ENCODE measurements at places on chromosomes 12 and 14.
A peak's percentile ranks its signal among the peaks of the same experiment; 100 is the strongest.

DNA sequence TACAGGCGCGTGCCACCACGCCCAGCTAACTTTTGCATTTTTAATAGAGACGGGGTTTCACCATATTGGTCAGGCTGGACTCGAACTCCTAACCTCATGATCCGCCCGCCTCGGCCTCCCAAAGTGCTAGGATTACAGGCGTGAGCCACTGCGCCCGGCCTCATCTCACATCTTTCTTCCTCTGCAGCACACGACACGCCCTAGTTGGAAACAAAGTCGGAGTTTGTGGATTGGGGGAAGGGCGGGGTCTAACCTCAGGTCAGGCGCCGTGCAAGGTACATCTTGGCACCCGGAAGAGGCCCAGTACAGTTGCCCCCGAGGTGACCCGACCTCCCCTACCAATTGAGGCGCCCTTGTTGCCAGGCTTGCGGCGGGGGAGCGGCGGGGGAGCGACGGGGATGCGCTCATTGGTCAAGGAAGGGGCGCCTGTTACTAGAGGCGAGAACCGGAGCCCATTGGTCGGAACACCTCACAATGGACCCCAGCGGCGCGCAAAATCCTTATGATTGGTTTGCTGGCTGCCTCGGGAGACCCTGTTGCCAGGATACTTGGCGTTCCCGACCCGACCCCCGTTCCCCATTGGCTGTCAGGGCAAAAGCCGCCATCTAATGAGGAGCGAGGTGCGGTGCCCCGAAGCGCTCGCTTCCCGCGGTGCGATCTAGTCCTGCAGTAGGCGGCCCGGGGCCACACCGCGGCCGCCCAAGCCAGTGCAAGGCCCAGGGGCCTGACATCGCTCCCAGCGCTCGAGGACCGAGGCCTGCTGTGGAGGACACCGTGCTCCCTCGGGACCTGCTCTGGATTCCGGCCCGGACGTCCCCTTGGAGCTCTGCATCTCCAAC is at the start of gene REC8:
Gene REC8, plus strand, starts transcription at position 659 of the 839 bp plus-strand sequence. CDS start 473 bp downstream, outside the sequence.
- no peak for DNase-seq

DNA sequence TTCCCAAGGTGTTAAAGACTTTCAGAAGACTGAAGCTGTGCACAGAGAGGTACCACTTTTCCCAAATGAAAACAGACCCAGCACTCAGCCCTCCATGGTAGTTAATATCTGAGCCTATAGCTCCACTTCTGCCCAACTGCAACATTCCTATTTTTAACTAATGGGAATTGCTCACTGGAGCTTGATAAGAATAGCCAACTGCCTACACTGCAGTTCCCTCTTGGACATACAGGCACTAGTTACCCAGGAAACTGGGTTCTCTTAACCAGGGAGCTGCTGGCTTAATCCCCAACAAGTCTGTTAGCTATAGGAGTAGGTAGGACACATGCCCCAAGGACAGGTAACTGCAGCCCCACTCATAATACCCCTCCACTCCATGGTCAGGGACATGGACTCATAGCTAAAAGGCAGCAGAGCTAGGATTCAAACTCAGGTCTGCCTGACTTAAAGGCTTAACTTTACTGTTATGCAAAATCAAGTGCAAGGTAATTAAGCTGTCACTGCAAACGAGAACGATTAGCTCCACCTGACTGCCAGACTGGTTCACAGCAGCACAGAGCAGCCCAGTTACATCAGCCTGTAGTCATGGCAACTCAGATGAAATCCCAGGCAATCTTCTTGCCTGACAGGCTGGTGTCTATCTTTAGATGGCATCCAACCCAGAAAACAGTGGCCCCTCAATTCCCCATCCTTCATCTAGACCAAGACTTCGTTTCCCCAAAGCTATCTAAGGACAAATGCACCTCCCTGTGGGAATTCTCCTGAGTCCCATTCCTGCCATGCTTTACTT is 77.1 kb upstream of the ACTN1 start:
- DNase-seq, result no peak

DNA sequence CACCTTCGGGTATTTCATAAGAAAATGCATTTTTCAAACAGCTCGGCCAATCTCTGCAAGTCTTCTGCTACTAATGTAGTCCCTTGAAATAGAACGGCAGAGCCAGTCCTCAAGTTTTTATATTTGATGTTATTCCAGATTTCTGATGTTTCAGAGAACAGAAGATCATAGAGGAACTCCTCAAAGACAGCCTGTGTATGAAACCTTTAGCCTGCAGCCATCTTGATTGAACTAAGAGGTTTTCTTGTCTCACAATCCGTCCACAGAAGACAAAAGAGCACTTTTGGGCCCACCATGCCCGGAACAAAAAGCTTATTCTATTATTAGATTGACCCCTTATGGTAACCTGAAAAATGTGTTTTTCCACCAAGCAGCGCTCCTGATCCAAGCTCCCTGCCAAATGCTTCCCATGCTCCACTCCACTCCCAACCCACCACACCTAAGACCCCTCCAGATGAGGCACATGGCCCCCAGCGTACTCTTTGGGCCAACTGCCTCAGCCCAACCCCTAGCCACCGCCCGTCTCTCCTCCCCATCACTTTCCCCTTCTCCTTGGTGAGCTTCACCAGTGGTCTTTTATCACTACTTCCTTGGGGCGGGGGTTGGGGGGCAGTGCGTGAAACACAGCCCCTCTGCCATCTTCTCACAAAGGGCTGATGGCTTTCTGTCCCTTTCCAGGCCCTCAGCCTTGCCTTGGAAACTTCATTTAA is 175.8 kb downstream of the CALM1 start:
- DNase-seq, result no peak

DNA sequence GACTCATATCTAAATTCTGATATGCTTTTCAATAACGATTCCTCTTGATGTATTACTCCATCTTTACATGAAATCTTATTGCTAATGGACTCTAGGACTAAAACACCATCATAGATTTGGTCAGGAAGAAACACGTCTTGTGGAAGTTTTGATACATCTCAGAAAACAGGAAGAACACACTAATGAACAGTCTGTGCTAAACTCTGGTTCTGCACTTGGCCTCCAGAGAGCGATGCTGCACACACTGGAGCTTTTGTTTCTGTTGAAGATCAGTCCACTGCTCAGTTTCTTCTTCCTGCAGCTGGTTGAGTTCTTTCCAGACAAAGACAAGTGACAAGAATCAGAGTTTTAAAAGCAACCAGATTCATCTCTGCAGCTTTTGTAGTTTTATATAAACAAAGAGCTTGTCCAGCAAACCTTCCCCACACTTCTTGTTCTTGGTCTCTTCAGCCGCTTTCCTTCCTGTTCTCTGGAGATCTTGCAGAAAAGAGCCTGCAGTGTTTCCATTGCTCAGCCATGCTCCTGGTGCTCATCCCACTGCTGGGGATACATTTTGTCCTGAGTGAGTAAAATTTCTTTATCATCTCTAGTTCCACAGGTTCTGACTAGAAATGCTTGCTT is 229.1 kb upstream of the OR4E1 start:
- no peak for DNase-seq

DNA sequence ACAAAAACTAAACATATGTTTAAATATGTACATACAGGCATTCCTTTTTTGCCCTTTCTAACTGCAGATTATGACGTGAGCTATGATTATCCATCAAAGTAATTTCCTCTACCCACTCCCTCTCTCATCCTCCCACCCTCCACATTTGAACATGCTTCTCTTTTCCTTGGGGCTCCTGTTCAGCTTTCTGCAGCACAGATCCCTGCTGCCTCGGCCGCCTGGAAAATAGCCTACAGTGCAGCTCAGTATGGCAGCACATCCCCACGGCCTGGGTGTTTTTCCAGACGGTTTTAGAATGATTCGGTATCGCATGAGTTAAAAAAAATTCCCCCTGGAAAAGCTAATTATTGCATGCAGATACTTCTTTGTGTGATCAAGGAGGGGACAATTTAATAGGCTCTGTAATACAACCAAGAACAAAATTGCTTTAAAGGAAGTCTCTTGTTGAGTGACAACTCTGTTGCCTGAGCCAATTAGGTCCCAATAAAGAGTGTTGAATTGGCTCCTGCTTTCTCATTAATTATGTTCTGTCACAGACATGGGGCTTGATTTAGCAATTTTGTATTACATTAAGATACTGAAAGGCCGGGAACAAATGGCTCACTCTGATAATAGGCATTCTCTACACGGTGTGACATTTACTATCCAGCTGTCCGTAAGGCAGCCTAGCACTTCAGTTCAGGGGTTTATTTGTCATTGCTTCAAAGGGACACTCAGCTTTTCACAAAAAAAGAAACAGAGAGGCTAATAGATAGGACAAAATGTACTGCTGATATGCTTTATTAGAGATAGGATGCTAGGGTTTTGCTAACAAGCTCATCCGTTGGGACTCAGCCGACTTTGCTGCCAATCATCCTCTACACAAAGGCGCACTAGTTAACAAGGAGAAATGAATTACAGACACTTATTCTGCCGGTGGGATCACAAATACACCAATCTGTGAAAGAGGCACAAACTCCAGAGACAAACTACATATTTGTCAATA is 285.8 kb upstream of the G2E3 start:
- no peak for DNase-seq

GRCh38 chr14:58774531-58774930 is 136.8 kb downstream of the DACT1 start:
- DNase-seq, result no peak

- DNase-seq, result no peak
These were observed 175.5 kb downstream of the MED13L start for GRCh38 chr12:116101991-116102390.

DNA sequence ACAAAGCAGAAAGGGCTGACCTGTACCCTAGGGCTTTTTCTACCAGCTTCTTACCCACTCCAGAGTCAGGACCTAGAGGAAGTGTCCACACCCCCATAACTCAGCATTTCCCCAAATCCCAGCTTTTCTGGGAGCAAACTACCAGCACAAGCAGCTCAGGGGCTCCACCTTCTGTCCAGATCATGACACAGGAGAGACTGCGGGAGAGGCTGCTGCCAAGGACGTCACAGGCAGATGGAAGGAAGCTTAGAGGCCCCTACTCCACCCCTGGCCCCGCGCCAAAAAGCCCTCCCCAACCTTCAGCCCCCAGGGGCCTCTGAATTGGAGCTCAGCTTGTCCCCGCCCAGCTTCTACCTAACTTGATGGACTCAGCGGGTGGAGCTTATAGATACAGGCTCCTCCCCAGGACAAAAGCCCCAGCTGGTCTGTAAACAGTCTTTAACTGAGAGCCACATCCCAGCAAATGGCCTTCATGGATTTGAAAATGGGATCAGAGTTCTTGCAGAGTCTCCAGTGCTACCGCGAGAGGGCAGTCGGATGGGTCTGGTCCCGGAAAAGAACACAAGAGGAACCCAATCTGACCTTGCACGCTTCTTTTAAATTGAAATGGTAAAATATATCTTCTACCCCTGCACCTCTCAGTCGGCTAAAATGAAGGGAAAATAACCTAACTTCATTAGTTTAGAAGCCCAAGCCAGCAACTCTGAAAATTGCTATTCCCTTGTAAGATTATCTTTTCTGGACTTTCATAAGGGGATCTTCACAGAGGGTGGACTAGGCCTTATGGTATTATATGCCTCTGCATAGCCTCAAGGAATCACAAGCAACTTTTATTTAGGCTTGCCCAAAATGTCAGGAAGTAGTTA is 6.8 kb upstream of the BAZ2A start:
- DNase-seq, result peak; percentile 91

DNA sequence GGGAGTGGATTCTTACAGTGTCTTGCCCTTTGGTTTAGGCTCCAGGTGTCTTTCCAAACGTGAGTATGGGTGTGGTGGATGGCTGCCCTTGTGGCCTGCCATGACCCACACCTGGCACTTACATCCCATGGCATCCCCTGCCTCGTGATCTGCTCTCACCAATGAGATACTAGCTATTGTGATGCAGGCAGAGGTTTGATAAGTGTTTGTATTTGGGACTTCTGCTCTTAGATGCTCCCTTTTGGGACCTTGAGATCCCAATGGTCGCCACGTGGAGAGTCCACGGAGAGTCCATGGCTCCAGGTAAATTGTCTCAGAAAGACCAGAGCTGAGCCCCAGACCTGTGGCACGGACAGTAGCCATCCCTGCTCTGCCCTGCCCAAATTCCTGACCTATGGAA is 62.5 kb downstream of the MDM2 start:
- no peak for DNase-seq

GRCh38 chr12:5785601-5786000 is 159.5 kb downstream of the ANO2 start:
- DNase-seq, result no peak

- no peak for DNase-seq
These were observed 114.4 kb downstream of the SLC38A1 start for GRCh38 chr12:46154221-46154985.

DNA sequence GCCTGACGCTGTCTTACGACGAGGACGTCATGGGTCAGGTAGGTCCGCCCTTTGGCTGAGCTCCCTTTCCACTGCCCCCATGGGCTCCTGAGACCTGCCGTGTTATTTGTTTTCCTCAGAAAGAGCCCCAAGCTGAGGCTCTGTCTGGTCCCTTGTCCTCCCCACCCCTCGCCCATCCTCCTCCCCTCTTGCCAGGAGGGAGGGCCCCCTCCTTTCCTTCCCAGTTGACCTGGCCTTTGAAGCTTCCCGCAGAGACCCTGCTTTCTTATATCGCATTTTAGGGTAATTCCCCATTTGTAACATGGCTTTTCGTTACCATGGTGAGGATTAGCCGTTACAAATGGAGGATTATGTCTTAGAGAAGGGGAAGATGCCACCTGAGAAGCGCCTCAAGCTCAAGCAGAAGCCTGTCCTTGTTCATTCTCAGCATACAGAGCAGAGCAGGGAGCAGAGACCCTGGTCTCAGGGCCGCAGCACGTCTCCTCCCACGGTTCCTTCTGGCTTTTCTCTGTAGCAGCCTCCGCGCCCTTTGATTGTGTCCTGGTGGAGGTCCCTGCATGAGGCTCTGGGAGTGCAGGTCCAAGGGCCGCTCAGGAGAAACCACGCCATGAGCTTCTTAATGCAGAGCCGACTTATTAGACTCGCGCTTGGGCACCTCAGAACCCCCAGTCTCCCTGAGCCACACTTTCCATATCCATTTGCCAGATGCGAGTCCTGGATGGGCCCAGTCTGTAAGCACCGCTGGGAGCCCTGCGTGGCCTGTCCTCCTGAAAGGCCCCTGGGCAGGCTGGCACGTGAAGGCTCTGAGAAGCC is 47.2 kb downstream of the UBE3B start:
- no peak for DNase-seq

- no peak for DNase-seq
These were observed 641.1 kb upstream of the TBX3 start for GRCh38 chr12:115324949-115325593.

DNA sequence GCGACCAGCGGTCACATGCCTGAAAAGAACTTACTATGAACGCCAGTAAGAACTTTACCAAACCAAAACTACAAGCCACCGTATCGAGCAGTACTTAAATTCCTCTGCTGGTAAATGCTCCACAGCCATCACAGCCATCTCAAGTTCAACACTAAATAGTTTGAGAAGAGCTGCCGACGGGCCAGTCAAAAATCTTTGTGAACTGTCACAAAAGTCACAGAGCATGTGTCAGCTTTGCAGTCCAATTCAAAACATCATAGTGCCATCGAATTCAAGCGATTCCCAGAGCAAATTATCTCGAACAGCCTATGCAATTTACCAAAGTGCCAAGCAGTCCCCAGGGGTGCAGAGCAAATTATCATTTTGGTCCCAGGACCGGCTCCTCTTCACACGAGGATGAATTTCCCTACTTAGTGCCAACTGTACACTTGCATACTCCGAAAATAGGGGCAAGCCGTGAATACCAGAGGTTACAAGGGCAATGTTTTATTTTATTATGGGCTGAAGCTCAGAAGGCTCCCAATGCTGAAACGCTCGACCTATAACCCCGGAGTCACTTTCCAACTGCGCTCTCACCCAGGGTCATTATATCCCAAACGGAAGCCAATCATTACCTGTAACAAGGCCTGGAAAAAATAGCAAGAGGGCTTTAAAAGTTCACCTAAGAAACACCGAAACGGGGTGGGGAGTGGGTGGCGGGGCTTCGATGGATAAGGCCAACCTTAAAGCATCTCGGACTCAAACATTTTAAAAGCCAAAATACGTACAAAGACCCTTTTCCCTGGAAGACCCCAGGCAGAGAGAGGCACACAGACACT is 1.1 kb downstream of the LRP6 start:
- DNase-seq, result peak; percentile 14
